T47D (cell line): ENCODE measurements at places on chromosomes 2 and 18.

DNA sequence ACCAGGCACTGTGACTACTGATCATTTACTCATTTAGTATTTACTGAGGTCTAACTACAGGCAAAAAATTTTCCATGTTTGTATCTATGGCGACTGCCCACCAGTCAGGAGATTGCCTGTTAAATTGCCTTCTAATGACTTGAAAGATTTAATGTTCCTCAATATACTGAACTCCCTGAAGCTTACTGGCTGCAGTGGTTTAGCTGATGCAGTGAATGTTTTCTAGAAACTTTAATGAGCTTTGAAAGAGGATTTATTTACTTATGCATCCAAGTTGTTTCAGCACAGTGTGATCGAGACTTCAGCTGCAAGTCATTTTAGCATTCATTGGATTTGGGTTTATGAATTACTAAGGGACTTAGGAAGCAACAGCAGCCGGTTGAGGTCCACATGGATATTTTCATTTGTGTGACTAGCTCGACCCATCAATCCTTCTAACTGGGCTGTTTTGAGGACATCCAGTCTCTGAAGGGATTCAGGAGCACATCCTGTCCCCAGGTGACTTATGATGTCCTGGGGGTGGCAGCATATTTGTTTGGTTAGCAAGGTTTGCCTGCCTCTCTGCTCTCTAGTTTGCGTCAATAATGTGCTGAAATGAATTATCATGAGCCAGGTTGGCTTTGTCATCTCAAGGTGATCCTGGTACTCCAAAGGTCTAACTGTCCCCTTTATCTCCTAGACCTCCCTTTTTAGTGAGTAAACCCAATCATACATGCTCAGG, 26.8 kb downstream of the ACMSD start:
- DNase-seq = no peak

- no peak for DNase-seq
Measured at GRCh38 chr2:46114996-46115395, 182.2 kb upstream of the EPAS1 start.

DNA sequence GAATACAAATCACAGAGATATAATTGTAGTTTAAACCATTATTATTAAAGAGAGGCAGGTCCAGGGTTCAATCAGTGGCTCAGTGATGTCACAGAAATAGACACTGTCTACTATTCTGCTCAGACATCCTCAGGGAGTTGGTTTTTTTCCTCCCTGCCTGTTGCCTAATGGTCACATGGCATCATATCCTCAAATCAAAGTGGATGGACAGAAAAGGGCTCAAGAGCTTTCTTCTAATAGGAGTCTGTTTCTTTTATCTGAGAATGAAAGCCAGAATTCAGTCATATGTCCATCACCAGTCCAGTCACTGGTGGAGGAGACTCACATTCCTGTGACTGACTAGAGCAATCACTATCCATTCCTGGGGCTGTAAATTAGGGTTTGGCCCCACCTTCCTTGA, 27.9 kb upstream of the EPC2 start:
- no peak for DNase-seq

DNA sequence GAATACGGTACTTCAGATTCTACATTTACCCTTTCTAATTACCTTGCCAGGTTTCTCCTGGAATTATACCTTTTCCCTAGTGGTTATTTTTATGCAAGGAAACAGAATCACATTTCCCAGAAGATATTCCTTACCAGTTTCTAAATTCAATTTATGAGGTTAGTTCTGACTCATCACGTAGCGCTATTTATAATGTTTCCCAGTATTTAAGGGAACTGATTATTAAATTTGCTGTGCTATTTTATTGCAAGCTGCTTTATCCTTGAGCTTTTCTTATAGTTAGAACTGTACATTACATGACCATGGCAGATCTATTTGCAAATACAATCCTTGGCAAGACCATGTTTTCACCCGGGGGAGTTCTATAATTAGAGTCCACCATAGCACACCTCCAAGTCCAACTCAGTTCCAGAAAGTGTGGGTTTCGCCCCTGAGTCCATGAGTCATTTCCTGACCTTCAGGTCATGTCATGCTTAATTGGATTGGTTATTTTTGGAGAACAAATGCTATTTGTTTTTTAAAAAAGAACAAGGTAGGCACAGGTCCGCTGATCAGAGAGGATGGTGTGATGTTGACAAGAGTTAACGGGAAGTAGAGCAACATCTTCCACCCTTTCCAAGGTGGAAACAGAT, 126.6 kb downstream of the ZNF532 start:
- no peak for DNase-seq

- no peak for DNase-seq
Measured at GRCh38 chr2:106885329-106885728, 638 bp downstream of the ST6GAL2 start.

DNA sequence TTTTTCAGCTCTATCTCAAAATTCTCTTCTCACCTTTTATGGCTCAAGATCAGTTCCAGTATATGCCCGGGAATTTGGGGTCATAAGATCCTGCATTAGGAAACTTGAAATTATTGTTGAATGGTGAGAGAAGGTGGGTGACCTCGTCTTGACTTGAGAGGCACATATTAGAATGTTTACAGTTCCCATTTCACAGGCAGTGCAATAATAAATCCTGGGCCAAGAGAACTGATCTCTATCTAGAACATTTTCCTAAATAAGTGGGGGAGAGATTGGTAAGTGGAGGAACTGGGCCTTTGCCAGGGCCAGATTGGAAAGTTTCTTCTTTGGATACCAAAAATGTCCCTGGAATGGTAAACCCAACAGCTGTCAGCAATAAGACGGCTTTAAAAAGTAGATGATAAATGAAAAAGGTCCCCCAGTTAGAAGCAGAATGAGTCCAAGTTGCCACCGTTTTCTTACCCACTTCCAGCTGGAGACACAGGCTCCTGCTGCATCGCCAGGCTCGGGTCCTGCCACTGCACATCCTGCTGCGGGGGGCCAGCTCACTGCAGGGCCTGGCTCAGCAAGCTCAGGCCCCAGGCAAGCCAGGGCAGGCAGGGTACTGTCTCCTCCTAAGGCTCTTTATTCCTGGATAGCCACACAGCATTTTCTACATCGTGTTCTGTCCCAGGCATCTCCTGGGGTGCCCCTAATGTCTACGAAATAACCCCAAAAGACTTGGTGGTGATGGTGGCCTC, 126.4 kb upstream of the EPAS1 start:
- no peak for DNase-seq

DNA sequence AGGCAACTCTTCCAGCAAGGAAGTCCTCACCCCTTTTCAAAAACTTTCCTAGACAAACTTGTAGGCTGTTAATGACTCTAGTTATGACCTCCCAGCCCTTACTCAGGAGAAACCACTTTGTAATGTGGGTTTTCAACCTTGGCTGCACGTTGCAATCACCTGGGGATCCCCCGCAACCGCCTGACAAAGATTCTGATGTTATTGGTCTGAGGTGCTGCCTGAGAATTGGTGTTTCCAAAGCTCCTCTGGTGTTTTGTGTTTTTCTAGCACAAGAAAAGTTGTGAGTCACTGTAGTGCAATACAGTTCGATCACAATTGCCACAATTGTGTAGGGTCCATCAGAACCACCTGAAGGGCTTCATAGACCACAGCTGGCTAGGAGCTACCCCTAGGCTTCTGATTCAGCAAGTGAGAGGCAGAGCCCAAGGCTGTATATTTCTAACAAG, 121.6 kb downstream of the SP100 start:
- no peak for DNase-seq

DNA sequence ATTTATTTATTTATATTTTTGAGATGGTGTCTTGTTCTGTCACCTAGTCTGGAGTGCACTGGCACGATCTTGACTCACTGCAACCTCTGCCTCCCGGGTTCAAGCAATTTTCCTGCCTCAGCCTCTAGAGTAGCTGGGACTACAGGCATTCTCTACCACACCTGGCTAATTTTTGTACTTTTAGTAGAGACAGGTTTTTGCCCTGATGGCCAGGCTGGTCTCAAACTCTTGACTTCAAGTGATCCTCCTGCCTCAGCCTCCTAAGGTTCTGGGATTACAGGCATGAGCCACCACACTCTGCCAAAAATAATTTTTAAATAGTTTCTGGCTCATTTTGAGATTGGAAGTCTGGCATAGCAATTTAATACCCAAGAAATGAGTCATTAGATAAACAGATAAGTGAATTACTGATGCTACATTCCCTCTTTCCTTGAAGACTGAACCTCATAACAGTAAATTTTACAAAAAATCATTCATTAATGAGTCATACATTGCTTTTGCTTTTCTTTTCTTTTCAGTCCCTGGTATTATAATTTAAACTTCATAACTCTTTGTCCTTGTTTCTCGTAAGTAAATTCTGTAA, 881.6 kb upstream of the PIK3C3 start:
- no peak for DNase-seq

- DNase-seq = no peak
Measured at GRCh38 chr2:183035954-183036669, 2.1 kb downstream of the NCKAP1 start.

DNA sequence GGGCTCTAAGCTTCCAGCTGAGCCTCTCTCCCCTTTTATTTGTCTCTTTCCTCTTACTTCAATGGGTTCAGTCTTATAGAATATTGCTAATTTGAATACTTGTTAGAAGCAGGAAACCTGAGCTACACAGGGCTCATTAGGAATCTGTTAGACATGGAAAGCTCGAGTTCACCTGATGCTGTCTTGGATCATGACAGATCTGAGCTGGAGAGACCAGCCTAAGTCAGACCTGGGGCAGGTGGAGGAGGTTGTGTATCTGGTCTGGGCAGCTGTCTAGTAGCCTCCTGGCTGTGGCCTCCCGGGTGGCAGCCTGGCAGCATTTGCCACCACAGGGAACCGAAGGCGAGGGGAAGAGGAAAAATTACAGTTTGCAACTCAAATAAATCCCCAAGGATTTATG, 185.9 kb downstream of the ICOS start:
- DNase-seq = peak; percentile 35

- DNase-seq = no peak
Measured at GRCh38 chr2:109226128-109226527, 97.1 kb downstream of the SH3RF3 start.

- no peak for DNase-seq
Measured at GRCh38 chr18:5490753-5491480, 52.9 kb downstream of the EPB41L3 start.

DNA sequence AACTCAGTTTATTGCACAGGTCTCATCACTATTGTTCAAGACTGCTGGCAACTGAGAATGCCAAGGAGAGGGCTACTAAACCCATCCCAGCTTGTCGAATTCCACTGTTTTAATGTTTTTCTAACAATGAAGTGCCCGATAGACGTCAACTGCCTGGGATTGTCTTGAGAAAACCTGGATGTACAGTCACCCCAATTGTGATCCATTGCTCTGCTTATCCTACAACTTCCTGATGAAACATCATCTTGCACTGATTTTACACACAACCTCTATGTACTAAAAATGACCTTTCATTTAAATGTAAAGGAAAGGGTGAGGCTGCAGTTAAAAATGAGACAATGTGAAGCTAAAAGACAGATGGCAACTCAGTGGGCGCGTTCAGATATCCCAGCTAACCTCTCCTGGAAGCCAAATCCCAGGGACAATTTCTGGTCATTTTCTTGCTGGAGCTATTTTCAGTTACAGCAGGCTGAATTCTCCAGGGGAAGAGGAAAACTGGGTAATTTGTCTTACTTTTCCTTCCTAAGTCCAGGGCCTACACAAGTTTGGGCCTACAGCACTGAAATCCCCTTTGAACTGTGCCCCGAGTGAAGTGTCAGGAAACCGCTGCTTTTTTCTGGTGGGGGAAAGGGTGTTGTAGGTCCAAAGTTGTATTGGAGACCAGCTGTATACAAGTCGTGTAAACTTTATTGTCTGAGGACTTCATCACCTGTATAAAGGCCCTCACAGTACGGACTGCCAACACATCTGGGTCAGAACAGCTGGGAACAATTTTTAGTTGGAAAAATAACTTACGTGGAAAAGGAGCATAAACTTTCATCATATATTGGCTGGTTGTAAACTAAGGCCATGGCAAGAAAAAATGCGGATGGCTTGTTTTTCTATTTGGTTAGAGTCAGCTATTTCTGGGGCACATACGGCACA, 68.9 kb upstream of the LTBP1 start:
- DNase-seq = no peak

DNA sequence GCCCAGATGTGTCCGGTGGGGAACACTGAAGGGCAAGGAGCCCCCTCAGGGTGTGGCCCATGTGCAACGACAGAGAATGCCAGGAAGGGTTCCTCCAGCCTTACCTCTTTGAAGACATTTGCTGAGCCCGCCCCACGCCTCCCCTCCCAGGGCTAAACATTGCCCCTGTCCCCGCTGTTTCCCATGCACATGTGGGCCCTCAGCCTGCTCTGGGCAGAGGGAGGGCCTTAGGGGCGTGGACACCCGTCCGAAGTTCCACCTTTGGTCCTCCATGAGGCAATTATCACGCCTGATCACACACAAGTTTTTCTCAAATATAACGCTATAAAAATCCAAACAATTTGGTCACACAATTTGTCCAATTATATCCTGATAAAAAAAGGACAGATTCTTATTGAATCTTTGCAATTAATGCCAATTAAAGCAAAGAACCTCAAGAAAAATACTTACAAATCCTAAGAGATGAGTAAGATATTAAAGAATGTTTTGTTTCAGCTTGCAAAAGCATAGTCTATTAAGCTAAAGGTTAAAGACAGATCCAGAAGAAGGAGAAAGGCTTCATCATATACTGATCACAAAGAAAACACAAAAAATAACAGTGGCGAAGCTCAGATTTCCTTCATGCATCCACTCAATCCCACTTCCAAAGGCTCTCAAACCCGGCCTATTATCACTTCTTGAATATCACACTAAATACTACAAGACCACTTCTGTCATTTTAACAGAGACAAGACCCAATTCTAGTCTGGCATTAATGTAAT, 55.2 kb upstream of the LDLRAD4 start:
- DNase-seq = no peak

DNA sequence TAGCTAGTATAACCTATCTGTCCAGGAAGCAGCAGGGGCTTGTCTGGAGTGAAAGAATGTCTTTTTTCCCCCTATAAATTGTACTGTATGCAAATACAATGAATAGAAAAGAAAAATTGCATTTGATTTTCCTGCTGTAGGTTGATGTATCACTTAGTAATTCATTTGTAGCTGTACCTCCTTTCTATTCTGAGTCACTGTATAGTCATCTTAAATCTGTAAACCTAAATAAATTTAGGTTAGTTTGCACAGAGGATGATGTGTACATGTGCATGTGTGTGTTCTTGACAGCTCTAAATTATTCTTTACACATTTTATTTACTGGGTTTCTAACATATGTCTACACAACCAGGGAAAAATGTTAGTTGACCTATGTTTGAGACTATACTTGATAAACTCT, 478.7 kb upstream of the CNTNAP5 start:
- DNase-seq = no peak

- DNase-seq = no peak
Measured at GRCh38 chr18:35525795-35526494, 28.2 kb upstream of the INO80C start.

GRCh38 chr2:33552758-33553461, 46.2 kb downstream of the FAM98A start:
- DNase-seq = no peak

DNA sequence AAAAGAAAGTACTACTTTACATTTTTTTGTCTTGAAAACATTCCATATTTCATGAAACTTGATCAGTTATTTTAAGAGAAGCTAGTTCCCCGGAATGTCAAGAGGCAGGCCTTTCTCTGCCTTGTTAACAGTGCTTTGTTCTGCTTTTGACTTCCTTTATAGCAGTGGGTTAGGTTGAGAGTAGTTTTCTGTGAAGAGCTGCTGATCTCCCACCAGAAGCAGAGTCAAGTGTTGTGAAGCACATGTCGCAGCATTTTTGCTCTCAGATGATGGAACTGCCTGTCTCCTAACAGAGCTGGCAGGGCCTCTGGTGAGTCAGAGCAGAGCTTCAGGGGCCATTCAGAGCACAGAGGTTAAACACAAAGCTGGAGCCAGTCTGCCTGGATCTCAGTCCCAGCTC, 871.8 kb downstream of the SLC4A3 start:
- no peak for DNase-seq

GRCh38 chr2:213246497-213247281, 37.6 kb upstream of the SPAG16 start:
- DNase-seq = peak; percentile 56
